Fibroblast of mammary gland (primary cell): ENCODE measurements at places on chromosomes 4 and X.

GRCh38 chr4:45155081-45155777 is 428.9 kb upstream of the GNPDA2 start:
- peak; percentile 71 for DNase-seq

DNA sequence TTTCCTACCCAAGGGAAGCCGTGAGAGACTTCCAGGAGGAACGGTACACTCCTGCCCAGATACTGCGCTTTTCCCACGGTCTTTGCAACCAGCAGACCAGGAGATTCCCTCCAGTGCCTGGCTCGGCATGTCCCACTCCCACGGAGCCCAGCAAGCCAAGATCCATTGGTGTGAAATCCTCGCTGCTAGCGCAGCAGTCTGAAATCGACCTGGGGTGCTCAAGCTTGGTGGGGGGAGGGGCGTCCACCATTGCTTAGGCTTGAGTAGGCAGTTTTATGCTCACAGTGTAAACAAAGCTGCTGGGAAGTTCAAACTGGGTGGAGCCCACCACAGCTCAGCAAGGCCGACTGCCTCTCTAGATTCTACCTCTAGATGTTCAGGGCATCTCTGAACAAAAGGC is 284.8 kb upstream of the FGF13 start:
- DNase-seq, result no peak

GRCh38 chrX:115462406-115462805 is 98.6 kb upstream of the PLS3 start:
- no peak for DNase-seq

- DNase-seq, result no peak
These were observed 45.8 kb downstream of the DCLK2 start for GRCh38 chr4:150123796-150124677.
